ENCODE measurements at places on chromosomes 3 and 15.

GRCh38 chr15:39942101-39942752 is 8.3 kb downstream of the EIF2AK4 start:
- DNase-seq: no peak

DNA sequence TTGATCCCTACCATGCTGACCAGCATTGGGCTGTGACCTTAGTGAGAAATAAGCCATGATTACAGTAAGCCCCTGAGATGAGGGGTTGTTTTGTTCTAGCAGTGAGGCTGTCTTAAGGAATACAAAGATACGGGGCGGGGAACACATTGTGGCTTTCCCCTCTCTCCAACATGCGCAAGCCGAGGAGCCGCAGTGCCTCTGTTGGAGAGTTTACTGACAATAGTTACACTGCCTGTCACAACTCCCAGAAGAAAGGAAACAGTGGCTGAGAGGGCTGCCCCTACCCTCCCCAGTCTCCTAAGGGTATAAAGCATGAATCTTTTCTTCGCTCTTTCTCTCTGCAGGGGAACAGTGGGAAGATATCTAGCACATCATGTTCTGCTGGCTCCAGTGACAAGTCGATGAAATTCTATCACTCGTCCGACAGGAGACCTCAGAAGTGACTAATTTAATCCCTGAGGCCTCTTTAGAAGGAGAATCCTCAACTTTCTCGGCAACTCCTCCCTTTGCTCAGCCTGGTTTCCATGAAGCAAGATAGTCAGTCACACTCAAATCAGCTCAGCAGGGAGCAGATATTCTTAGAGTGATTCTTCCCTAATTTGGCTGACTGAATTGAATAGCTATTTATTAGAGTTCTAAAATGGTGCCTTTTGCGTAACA is 409.0 kb upstream of the PROK2 start:
- no peak for DNase-seq

DNA sequence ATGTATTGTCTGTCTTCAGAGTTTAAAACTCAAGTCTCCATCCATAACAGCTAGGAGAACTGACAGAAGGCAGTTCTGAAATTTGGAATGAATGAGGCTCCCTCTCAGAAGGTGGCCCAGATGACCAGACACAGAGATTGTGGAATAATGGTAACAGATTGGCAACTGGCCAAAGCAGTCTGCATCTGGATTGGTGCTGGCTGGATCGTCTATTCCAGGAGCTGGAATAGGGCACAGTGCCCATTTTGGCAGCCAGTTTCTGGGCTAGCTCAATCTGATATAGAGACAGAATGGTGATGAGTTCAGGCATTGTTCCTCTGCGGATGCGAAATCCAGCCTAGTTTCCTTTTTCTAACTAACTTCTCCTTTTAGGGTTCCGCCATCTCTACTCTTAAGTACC is 851.7 kb downstream of the PDCD6IP start:
- DNase-seq: no peak

- no peak for DNase-seq
Observed at GRCh38 chr15:100191161-100191560, 150.6 kb downstream of the ADAMTS17 start.

DNA sequence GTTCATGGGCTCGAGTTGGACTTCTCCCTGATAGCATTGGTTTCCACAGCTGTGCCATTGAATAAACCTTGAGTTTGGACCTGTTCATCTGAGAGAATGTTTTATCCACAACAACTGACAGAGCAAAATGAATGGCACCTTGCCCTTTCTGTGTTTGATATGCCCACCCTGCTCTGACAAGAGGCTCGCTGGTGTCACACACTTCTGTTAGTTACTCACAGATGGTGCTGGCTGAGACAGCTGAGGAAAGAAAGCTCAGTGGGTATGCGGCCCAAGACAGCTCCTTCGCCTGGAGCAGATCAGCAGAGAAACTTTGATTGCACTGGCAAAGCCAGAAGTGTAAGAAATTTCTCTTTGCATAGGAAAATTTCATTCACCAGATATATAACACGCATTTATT is 2.5 kb upstream of the CAPN3 start:
- DNase-seq: no peak

- DNase-seq: no peak
Observed at GRCh38 chr15:35208353-35208752, 123.3 kb upstream of the NANOGP8 start.

GRCh38 chr3:71684757-71685386 is 40.3 kb downstream of the EIF4E3 start:
- DNase-seq: no peak

DNA sequence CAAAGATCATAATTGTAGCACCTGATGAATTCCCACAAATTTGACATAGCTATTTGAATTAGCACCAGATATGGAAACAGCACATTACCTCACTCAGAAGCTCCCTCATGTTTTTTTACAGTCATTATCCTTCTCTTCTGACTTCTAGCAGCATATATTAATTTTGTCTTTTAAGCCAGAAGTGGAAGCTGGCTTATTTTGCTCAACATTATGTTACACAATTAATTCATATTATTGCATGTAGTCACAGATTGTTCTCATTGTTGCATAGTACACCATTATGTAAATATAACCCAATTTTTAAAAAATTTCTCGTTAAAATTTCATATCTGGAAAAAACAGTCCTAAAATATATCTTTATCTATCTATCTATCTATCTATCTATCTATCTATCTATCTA is 762.3 kb downstream of the TUSC7 start:
- DNase-seq: no peak

DNA sequence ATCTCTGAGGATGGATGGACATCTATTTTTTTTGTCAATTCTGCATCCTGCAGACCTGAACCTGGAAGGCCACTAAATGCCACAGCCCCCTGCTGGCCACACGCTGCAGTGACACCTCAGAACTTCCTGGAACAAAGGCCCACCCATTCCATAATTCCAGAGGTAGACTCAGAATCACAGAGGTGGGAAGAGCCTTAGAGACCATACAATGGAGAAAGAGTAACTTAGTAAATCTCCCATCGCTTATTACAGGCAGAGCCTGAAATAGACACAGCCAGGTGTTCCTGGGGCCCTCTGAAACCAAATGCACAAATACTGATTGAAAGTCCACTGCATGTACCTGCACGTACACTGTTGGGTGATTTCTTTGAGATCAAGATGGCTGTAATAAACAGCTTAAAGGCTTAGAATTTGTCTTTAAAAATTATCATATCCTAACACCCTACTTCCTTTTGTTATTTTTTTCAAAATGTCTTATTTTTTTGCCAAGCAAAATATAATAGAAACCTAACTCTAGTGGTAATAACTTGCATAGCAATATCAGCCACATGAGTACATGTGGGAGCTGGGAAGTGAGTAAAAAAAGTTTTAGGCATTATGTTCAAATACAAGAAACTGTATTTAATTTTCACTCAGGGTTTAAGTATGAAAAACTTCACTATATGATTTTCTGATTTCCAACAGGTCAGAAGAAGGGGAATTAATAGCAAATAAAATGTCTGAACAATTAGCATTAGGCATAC is 62.7 kb downstream of the EOMES start:
- DNase-seq: peak; percentile 72

DNA sequence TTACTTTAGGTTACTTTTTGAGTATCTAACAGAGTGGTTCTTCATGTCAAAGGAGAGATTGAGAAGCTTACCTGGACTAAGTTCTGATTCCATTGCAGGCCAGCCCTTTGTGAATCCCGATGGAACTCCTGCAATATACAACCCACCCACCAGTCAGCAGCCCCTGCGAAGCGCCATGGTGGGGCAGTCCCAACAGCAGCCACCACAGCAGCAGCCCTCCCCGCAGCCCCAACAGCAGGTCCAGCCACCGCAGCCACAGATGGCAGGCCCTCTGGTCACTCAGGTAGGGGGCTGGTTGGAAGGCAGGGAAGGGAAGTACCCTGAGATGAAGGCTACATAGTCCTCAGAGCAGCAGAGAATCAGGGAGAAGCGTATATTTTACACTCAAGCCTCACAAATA is 97.8 kb downstream of the ARPP21 start:
- DNase-seq: no peak

DNA sequence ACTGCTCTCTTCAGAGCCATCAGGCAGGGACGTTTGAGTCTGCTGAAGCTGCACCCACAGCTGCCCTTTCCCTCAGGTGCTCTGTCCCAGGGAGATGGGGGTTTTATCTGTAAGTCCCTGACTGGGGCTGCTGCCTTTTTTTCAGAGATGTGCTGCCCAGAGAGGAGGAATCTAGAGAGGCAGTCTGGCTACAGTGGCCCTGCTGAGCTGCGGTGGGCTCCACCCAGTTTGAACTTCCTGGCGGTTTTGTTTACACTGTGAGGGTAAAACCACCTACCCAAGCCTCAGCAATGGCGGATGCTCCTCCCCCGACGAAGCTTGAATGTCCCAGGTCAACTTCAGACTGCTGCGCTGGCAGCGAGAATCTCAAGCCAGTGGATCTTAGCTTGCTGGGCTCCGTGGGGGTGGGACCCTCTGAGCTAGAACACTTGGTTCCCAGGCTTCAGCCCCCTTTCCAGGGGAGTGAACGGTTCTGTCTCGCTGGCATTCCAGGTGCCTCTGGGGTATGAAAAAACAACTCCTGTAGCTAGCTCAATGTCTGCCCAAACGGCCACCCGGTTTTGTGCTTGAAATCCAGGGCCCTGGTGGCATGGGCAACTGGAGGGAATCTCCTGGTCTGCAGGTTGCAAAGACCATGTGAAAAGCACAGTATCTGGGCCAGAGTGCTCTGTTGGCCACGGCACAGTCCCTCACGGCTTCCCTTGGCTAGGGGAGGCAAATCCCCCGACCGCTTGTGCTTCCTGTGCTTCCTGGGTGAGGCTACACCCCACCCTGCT is 21.1 kb upstream of the ST6GAL1 start:
- DNase-seq: peak; percentile 39

GRCh38 chr15:74220475-74221248 is 15.5 kb upstream of the CCDC33 start:
- no peak for DNase-seq

DNA sequence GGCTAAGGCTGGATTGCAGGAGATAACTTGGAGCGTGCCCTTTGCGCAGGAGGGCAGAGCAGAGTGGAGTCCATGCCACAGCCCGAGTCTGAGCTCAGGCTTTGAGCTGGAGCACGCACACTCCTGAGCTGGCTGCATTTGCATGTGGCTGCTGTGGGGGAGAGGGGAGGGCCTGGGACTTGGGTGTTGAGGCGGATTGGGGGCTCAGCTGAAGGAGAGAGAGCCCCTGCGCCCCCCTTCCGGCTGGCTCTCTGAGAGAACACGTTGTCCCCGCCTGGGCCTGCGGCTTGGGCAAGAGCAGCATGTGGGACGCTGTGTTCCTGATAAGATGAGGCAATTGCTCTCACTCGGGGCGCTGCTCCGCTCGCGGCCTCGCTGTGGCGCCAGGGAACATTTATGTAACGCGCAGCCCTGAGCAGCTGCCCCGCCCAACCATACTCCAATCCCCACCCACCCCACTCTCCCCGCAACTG is 39.1 kb downstream of the KLF13 start:
- peak; percentile 92 for DNase-seq

- no peak for DNase-seq
Observed at GRCh38 chr3:170640737-170641171, 54.9 kb upstream of the SLC7A14 start.

GRCh38 chr15:72445426-72445825 is 28.7 kb upstream of the ARIH1 start:
- no peak for DNase-seq

GRCh38 chr3:178588628-178589027 is 52.4 kb downstream of the KCNMB2 start:
- DNase-seq: no peak

GRCh38 chr15:93420050-93420452 is 331.0 kb upstream of the RGMA start:
- DNase-seq: no peak

- DNase-seq: no peak
Observed at GRCh38 chr3:154759966-154760365, 320.2 kb upstream of the MME start.

DNA sequence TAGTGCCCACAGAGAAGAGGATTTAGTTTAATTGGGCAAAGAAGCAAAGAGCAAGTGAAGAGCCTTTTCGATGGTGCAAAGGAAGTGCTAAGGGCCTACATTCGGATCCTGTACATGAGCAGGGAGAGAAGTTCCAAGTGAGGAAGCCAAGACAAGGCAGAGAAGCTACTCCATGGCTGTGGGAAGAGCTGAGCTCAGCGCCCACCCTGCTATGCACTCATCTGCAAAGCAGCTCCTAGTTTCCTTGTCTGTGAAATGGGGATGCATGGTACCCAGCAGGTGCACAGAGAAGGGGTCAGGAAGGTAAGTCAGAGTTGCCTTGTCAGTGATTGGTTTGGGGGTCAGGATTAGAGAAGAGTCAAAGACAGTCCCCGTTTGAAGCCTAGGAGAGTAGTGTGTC is 126.5 kb downstream of the PDE8A start:
- DNase-seq: no peak

- DNase-seq: no peak
Observed at GRCh38 chr3:184716622-184717398, 4.9 kb upstream of the MAGEF1 start.

DNA sequence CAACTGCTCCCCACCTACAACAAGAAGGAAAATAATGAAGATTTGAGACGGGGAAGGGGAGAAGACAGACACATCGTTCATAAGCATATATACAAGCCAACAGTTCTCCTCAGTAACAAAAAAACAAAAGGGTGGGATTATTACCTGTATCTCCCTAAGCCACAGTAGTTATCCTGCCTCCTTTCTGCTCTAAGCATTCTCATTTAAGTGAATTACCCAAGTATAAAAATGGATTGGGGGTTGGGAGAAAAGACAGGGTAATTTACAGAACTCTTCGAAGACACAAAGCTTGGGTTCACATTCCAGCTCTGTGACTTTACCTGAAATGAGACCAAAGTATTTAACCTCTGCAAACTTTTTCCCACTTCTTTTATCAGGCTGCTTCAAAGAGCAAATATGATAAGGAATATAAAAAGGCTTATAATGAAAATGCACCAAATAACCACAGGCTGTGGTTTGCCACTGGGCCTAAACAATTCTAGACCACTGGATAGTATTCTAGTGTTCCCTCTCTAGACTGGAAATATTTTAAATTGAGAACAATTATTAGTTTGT is 64.4 kb downstream of the UACA start:
- no peak for DNase-seq

- no peak for DNase-seq
Observed at GRCh38 chr15:90866161-90866715, 2.1 kb upstream of the FURIN start.

DNA sequence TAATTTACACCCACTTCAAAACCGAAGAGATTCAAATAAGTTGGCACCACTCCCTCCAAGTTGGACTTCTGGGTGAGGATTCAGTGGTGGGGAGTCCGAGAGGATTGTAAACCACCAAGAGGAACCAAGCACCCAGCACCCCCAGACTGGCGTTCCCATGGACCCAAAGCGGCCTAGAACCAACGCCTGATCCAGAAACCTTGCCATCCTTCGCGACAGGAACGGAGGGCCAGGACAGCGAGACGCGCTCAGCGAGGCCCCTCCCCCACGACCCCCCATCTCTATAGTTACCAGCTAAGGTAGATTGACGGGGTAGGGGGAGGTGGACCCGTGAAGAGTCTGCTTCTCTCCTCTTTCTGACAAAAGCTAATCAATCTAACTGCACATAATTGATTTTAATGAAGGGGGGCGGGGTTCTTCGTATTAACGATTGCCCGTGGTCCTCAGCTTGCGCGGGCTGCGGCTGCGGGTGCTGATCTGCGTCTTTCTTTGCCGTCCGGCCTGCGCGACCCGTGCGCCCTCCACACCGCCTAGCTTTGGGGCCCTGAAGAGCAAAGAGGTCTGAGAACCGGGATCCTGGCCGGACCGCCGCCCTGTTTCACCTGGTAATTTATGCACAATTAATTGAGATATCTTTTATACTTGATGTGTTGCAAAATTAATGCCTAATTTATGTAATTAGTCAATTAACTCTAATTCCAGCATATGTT is 10.9 kb upstream of the FOXB1 start:
- DNase-seq: no peak
